ENCODE measurements at places on chromosomes 3 and 15.

DNA sequence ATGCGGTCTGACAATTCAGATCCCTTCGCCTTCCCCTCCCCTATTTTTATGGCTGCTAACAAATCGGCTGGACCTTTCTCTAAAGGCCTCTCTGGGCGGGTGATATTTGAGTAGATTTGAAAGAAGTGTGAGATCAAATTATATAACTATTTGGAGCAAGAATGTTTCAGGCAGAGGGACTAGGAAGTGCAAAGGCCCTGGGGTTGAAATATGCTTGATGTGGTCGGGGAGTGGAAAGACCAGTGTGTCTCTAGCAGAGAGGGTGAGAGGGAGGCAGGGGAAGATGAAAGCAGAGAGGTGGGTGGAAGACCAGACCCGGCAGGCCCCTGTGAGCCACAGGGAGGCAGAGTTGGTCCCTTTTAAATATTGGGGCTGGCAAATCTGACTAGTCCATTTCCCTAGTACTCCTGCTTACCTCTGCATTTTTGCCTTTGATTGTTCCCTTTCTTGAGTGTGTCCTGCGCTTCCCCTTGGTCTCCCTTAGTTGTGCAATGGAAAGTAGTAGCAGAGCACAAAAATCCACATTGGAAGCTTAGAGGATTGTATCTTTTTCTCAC lies 32.3 kb downstream of the SLCO3A1 start:
- no peak for DNase-seq

- peak; percentile 45 for DNase-seq
These were observed 125.5 kb downstream of the GADL1 start for GRCh38 chr3:30768703-30769550.

DNA sequence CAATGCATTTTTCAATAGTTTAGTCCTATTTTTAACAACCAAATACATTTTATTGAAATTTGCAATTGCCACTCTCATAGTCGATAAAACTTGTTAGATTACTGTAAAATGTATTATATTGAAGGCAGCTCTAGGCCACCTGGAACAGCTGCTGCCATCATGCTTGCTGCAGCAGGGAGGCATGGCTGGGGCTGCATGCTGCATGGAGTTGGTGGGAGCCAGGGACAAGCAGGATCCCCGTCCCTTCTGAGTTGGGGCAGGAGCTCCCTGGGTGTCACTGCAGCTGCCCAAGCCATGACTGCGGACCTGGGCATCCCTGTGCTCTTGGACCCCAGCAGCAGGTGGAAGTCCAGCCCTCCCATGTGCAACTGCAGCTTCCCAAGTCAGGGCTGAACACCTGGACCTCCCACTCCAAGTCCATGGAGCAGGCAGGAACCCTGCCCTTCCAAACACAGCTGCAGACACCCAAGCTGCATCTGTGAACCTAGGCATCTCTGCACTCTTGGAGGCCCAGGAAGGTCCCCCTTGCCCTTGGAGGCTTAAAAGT lies 742.0 kb downstream of the ZBBX start:
- no peak for DNase-seq

DNA sequence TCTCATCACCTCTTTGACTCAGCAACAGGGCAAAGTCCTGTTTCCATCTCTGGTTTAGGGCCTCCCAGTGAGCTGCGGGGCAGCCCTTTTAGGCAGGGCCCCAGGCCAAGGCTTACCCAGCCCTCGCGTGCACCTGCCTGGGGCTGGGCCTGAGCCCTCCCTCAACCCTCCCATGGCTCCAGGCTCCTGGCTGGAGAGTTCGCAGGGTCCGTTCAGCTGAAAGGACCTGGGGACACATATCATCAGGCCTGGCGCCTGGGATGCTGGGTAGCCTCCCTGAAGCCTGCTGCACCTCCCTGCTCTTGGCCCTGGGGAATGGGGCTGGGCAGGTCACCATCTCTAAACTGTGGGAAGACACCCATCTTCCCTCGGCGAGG lies 29.7 kb downstream of the HDAC11 start:
- DNase-seq: no peak

- no peak for DNase-seq
These were observed 70.5 kb upstream of the ITGA11 start for GRCh38 chr15:68502398-68502901.

DNA sequence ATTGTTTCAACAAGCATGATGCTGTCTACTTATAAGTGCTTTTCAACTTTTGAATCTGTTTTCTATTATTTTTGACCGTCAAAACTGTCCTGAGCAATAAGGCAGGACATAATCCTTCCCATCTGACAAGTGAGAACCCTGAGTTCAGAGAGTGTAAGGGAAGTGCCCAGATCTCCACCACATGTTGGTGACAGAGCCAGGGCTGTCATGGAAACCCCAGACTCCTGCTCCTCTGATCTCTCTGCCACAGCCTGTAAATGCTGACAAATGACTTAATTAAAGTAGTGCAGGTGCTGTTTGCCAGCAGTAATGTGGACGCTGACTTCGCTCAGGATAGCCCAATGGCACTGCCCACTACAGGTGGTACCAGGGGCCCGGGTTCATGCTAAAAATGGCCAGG lies 40.3 kb downstream of the SPSB4 start:
- DNase-seq: no peak

DNA sequence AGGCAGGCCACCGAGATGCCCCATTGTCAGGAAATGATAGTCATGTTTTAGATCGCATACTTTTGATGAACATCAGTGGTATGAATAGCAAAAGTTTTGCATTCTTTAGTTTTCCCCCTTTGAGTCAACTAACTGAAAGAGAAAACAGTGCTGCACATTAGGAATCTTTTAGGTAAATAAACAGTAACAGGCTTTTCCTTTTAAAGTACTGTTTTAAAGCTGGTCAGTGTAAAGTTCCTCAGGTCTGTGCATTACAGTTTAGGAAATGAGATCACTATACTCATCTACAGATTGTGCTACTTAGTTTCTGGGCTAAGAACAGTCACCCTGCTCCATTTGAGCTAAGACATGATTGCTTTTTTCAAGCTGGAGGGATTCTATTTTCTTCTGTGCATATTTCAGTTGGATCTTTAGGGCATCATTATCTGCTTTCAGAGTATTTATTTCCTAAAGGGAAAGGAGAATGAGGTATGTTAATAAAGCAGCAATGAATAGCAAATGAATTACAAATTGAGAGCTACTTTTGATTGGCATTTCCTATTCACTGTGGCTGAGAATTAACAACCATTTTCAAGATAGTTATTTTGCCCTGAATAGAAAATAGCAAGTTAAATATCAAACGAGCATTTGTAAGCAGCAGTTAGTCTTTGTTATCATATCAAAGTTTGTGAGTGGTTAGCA lies 36.5 kb downstream of the FAM98B start:
- no peak for DNase-seq

- DNase-seq: no peak
These were observed 154.3 kb downstream of the GOLIM4 start for GRCh38 chr3:167941234-167941995.

GRCh38 chr3:40586901-40587300 lies 62.1 kb downstream of the ZNF621 start:
- no peak for DNase-seq

DNA sequence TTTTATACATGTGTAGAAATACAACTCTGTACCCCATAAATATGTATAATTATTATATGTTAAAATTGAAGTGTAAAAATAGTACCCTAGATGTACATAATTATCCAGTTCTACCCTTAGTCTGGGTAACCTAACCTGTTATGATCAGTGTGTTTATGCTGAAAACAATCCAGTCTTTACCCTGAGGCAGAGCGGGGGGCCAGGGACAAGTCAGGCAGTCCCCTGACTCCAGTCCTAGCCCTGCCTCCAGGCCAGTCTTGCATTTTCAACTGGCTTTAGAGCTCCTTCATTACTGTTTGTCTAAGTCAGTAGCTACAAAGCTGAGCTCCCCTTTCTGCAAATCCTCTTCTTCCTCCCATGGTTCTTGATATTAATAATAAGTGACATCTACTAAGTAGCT lies 3.1 kb downstream of the MESD start:
- DNase-seq: no peak

GRCh38 chr3:46278816-46279672 lies 36.8 kb downstream of the CCR3 start:
- no peak for DNase-seq

DNA sequence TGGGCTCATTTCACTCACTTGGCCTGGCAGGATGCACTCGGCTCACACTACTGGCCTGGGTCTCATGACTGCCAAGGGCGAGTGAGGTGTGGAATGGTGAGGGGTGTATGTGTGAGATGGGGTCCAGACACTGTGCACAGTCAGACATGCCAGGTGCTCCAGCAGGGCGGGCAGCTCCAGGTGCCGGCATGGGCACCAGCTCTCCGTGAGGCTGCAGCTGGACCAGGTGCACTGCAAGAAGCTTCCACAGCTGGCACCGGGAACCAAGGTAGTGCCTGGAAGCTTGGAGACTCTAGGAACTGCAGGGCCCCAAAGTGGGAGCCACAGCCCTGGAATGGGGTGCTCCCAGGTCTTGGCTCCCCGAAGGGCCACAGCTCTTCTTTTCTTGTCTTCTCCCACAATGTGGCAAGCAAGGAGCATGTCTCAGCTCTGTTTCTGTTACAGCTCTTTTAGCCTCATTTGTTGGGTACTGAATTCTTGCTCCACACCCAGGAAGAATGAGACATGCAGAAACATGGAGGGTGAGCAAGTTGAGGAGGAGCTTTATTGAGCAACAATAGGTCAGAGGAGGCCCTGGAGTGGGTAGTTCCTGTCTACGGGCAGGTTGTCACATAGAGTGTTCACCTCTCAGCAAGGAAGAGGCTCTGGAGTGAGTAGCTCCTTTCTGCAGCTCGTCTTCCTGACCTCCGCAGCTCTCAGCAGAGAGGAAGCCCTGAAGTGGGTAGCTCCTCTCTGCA lies 762.8 kb downstream of the CADM2 start:
- DNase-seq: no peak

DNA sequence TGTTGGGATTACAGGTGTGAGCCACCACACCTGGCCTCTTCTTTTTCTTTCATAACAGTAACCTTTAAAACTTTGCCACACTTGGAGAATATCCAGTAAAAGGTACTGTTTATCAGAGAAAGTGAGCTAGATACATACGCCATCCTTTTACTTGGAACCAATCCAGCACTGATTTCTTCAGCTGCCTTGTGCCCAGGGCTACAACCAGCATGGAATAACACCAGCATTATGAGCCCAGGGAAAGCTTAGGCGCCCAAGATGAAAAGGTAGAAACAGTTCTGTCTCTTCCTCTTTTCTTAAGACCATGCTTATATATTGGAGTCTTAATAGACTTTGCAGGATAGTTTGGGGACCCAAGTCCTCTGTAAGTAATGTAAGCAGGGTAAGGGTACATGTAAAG lies 8.4 kb downstream of the SKIC8 start:
- DNase-seq: no peak

- peak; percentile 68 for DNase-seq
These were observed 78.2 kb downstream of the CCNL1 start for GRCh38 chr3:157081626-157082210.

- DNase-seq: no peak
These were observed 35.5 kb upstream of the PLXNA1 start for GRCh38 chr3:126947429-126947828.

GRCh38 chr15:71151081-71151480 lies 35.8 kb downstream of the THSD4 start:
- no peak for DNase-seq
